Lower lobe of right lung (tissue), 2 donors: ENCODE measurements at places on chromosomes 5 and 9. TPM values are rescaled to one million over a fixed set of nuclear protein-coding genes. Genes with fewer than 3 reads are reported as not detected.
A peak's percentile ranks its signal among the peaks of the same experiment; 100 is the strongest.

TLE1 gene
- 17.9 TPM for total RNA-seq

KIAA1191 gene
- total RNA-seq: 88.9 TPM

SPINK1 gene
- not detected for total RNA-seq

PPP2CA gene
- total RNA-seq: 96.9 TPM

RABGAP1 gene
- 62.0 TPM for total RNA-seq

CTNND2 gene
- total RNA-seq: 6.0 TPM

FYB1 gene
- 51.0 TPM for total RNA-seq

GRCh38 chr5:66596636-66597182 is 516 bp downstream of the MAST4 start:
- H3K27ac ChIP-seq: peak overlapping the region; percentile 56
- H3K4me1 ChIP-seq: peaks cover 20% of the 10 kb centered on the region
- no peak for DNase-seq
- H3K27me3 ChIP-seq: peaks cover 20% of the 10 kb centered on the region

DNA sequence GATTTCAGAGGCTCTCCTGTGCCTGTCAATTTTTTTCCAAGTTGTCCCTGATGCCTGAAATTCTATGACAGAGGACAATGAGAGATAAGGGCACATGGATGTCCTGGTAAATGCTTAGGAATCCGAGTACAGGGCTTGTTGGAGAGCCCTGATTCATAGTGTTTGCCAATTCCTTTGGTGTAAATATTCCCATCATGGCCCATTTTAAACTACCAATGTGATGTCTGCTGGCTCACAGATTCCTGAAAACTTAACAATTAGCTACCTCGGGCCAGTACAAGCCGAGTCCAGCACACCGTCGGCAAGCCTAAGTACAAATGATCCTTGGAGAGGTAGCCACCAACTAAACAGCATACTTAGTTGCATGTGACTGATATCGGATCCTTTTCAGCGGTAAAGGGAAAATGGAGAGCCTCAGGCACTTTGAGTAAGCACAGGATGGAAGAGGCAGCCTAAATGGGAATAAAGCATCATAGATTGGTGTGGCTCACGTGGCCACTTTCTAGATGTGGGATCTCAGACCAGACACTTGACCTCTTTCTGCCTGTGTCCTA is 3.6 kb downstream of the ITK start:
- no peak overlapping the region for H3K27ac ChIP-seq
- no peaks in the 10 kb centered on the region for H3K4me1 ChIP-seq
- DNase-seq: no peak
- H3K4me3 ChIP-seq: peak overlapping the region; percentile 35
- no peaks in the 10 kb centered on the region for H3K36me3 ChIP-seq

- no peaks in the 10 kb centered on the region for H3K36me3 ChIP-seq
- no peaks in the 10 kb centered on the region for H3K27me3 ChIP-seq
- H3K4me1 ChIP-seq: no peaks in the 10 kb centered on the region
- DNase-seq: no peak
- H3K4me3 ChIP-seq: no peak overlapping the region
Measured at GRCh38 chr5:117761186-117761585, 1186.6 kb upstream of the SEMA6A start.

DNA sequence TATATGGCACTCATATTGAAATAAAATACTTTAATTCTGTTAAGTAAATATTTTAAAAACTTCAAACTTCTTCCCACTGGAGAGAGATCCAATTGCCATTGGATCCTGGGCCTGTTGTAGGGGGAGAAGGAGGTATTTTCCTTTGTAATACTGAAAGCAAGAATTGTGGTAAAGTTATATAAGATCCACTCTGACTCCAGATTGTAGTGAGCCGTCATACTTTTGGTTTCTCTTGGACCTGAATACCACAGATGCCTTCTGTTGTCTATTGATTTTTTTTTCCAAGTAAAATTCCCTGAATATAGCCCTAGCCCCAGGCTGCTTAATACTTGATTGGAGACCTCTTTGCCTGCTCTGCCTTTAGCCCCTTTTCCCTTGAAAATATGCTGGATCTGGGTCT is 86.9 kb downstream of the ATG10 start:
- H3K4me1 ChIP-seq: no peaks in the 10 kb centered on the region
- no peak overlapping the region for H3K27ac ChIP-seq
- H3K36me3 ChIP-seq: no peaks in the 10 kb centered on the region
- H3K4me3 ChIP-seq: no peak overlapping the region

- no peak overlapping the region for H3K27ac ChIP-seq
- no peak for DNase-seq
- no peaks in the 10 kb centered on the region for H3K27me3 ChIP-seq
- H3K36me3 ChIP-seq: no peaks in the 10 kb centered on the region
- no peaks in the 10 kb centered on the region for H3K4me1 ChIP-seq
- no peak overlapping the region for H3K4me3 ChIP-seq
Measured at GRCh38 chr5:87260604-87261192, 7.0 kb upstream of the RASA1 start.

DNA sequence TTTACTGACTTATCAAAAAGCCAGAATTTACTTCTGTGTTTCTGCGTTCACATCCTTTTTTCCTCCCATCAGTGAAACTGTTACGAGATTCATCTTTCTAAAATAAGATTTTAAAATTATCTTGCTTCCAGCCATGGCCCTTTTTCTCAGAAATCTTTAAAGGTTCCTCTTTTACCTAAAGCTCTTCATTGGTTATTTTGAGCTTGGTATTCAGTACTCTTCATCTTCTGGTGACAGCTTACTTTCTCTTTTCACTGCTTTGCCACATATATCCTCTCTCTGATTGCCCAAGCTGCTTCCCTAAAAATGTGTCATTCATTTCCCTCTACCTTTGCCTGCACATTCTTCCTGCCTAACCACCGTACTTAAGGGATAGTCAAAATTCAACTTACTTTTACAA is 32.3 kb downstream of the TGFBR1 start:
- no peak overlapping the region for H3K4me3 ChIP-seq
- DNase-seq: no peak
- peaks cover 41% of the 10 kb centered on the region for H3K36me3 ChIP-seq

DNA sequence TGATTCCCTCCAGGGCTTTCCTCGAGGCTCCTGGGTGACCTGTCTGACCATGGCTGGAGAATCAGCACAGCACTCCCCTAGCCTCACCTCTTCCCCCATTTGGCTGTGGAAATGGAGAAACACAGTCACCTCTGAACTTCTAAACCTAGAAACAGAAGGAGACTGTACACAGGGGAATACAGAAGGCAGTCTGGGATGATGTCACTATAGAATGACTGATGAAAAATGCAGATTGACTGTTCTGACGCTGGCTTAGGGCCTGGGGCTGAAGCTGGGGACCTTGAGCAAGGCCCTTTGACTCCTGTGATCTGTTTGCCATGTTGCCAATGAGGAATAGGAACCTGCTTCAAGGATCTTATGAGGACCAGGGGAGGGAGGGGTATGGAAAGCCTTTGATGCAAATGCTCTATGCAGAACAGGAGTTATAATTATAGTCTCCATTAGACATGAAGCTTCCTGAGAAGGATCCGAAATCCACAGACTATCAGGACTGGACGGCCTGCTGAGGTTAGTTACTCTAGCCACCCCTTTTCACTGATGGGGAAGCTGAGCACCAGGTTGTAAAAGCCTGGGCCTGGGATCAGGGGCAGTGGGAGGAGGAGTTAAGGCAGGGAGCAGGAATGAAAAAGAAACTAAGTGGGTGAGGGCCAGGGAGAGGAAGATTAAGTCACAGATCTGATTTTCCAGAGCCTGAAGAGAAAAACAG is 24.4 kb upstream of the ANXA6 start:
- H3K36me3 ChIP-seq: peaks cover 65% of the 10 kb centered on the region
- H3K27me3 ChIP-seq: no peaks in the 10 kb centered on the region
- no peak overlapping the region for H3K4me3 ChIP-seq
- no peak for DNase-seq

GRCh38 chr5:40376566-40376965 is 303.1 kb upstream of the PTGER4 start:
- no peaks in the 10 kb centered on the region for H3K36me3 ChIP-seq
- DNase-seq: no peak
- H3K27me3 ChIP-seq: no peaks in the 10 kb centered on the region
- no peak overlapping the region for H3K4me3 ChIP-seq
- H3K4me1 ChIP-seq: no peaks in the 10 kb centered on the region

DNA sequence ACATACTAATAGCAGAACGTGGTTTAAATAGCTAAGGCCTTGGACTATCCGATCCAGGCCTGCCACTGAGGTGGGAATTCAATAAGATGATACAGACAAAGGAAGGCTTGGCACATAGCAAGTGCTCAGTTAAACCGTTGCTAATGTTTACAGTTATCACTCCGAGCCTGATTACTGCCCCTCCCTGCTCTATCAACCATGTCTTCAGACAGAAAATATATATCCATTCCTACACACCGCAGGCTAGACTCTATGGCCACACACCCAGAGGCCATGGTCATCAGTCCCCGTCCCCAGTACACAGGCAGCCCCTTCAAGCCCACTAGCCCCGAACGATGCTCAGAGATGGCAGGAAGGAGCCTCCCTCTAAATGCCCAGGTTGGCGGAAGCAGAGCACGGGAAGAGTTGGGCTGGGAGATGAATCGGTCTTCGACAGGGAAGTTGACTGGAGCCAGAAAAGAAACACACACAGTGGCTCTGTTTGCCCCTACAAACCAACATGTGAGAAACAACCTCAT is 49.7 kb upstream of the STXBP1 start:
- H3K4me3 ChIP-seq: peak overlapping the region; percentile 14
- no peaks in the 10 kb centered on the region for H3K27me3 ChIP-seq
- peak overlapping the region; percentile 81 for H3K27ac ChIP-seq
- H3K36me3 ChIP-seq: peaks cover 41% of the 10 kb centered on the region

DNA sequence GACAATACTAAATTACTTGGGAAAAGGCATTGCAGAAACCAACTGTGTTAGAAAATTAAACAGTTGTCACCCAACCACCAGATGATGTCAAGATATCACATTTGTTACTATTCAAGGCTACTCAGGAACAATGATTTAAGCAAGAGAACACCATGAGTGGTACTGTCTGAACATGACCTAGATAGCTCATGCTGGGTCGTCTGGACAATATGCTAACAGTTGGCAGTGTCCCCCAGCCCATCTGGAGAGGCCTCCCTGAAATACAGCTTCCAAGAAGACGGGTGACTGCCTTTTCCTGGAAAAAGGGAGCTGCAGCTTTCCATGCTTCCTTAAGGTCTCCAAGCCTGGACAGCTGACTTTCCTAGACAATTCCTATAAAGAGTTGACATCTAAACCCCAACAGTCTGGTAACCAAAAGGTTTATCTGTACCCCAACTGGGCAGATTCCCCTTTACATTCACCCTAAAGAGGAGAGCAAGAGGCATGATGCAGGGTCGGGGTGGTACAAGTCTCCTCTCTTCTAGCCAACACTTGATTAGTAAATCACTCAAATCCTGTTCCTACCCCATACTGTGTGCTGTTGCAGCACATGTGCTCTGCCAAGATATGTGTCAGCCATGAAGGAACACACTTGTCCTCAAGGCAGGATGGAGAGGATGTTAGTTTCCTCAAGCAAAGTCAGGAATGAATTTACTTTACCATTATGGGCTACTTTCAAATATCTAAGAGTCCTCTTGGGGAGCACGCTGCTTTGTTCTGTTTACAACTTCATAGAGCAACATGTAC is 433.0 kb downstream of the PDE4D start:
- H3K36me3 ChIP-seq: no peaks in the 10 kb centered on the region
- H3K27ac ChIP-seq: no peak overlapping the region
- no peak overlapping the region for H3K4me3 ChIP-seq
- no peaks in the 10 kb centered on the region for H3K27me3 ChIP-seq

- no peaks in the 10 kb centered on the region for H3K36me3 ChIP-seq
- no peaks in the 10 kb centered on the region for H3K27me3 ChIP-seq
- no peak overlapping the region for H3K27ac ChIP-seq
- no peaks in the 10 kb centered on the region for H3K4me1 ChIP-seq
Measured at GRCh38 chr5:107796797-107797196, 126.1 kb upstream of the EFNA5 start.

GRCh38 chr9:31168161-31168560 is 1216.3 kb upstream of the ACO1 start:
- no peaks in the 10 kb centered on the region for H3K27me3 ChIP-seq
- H3K36me3 ChIP-seq: no peaks in the 10 kb centered on the region
- no peak for DNase-seq
- H3K4me3 ChIP-seq: no peak overlapping the region

GRCh38 chr5:100598446-100598845 is 63.3 kb downstream of the FAM174A start:
- H3K4me1 ChIP-seq: no peaks in the 10 kb centered on the region
- DNase-seq: no peak
- no peaks in the 10 kb centered on the region for H3K36me3 ChIP-seq
- H3K27me3 ChIP-seq: no peaks in the 10 kb centered on the region
